Germinal center (tissue), 1 donor: ENCODE measurements at places on chromosomes 2 and 18.

DNA sequence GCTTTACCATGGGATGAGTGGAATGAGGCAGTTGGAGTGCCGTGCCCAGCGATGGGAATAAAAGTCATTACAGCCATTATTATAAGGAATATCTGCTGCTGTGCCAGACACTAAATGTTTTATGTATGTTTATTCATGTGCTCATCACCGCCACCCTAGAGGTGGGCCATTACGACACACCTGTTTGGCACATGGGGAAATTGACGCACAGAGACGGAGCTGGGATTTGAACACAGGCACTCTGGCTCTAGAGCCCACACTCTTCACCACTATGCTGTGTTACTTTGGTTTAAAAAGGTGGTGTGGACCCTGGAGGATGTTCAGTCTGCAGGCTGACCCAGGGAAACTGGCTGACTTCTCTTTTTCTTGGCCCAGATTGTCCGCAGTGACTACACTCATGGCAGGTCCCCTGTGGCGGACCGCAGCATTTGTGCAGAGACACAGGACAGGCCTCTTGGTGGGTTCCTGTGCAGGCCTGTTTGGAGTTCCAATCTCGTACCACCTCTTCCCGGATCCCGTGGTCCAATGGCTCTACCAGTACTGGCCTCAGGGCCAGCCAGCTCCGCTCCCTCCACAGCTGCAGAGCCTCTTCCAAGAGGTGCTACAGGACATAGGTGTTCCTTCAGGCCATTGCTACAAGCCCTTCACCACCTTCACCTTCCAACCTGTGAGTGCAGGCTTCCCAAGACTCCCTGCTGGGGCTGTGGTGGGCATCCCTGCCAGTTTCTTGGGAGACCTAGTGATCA lies 1.6 kb downstream of the TMEM177 start:
- DNase-seq, result no peak

GRCh38 chr2:30361751-30362394 lies 85.2 kb upstream of the LCLAT1 start:
- no peak for DNase-seq

DNA sequence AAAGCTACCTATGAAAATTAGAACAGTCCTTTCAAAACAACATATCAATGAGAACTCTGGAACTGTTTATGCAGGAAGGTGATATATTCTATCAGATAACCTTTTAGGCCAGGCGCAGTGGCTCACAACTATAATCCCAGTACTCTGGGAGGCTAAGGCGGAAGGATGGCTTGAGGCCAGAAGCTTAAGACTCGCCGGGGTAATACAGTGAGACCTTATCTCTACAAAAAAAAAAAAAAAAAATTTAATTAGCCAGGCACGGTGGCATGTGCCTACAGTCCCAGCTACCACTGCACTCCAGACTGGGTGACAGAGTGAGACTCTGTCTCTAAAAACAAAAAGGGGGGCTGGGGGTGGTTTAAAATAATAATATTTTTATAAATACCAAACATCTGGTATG lies 77.9 kb downstream of the OSBPL1A start:
- no peak for DNase-seq

- DNase-seq, result no peak
Observed at GRCh38 chr2:150125708-150126107, 361.8 kb downstream of the RND3 start.

GRCh38 chr2:59076079-59076619 lies 835.0 kb upstream of the FANCL start:
- DNase-seq, result no peak

- no peak for DNase-seq
Observed at GRCh38 chr18:29160170-29160569, 983.2 kb upstream of the CDH2 start.
